ENCODE measurements at places on chromosomes 2 and 18. TPM values are rescaled to one million over a fixed set of nuclear protein-coding genes. Genes with fewer than 3 reads are reported as not detected.

Gene HEATR5B
- 17.9 TPM for total RNA-seq

Gene GNLY
- total RNA-seq, result not detected

Gene CRYBA2
- total RNA-seq, result not detected

Gene MBD1
- total RNA-seq, result 31.7 TPM

Gene KCNK3
- total RNA-seq, result under 0.01 TPM

Gene DNAJC5G
- total RNA-seq, result not detected

Gene AKAIN1
- not detected for total RNA-seq

Gene CABYR
- total RNA-seq, result 4.1 TPM

Gene COLEC12
- 2.3 TPM for total RNA-seq

Gene CTNNA2
- total RNA-seq, result not detected

Gene PROKR1
- not detected for total RNA-seq

Gene MYO5B
- 0.56 TPM for total RNA-seq

Gene GPAT2
- 0.28 TPM for total RNA-seq

Gene SIX3
- not detected for total RNA-seq

Gene GKN2
- total RNA-seq, result not detected

Gene CYTIP
- not detected for total RNA-seq

Gene CNTNAP5
- not detected for total RNA-seq

Gene CRACDL
- total RNA-seq, result not detected

Gene LAMA3
- total RNA-seq, result 0.18 TPM

Gene ITPRIPL1
- total RNA-seq, result 1.4 TPM

Gene TUBA3E
- total RNA-seq, result not detected

Gene DSG4
- total RNA-seq, result not detected

Gene ANKRD36C
- total RNA-seq, result 32.8 TPM

Gene NGEF
- 1.1 TPM for total RNA-seq

Gene NFATC1
- 0.36 TPM for total RNA-seq

Gene DHRS9
- not detected for total RNA-seq

Gene ZNF397
- 11.1 TPM for total RNA-seq

Gene PROC
- not detected for total RNA-seq

Gene MROH2A
- total RNA-seq, result not detected

Gene UGT1A5
- not detected for total RNA-seq

Gene KIF1A
- total RNA-seq, result under 0.01 TPM

Gene TEX44
- not detected for total RNA-seq

All from IMR-90 (cell line).